Activated gamma-delta T cell treated with Interleukin-2 at 50 U/mL for 16 hours (primary cell): ENCODE measurements at places on chromosomes 7 and 10.

- DNase-seq = no peak
These were observed 174.0 kb downstream of the CELF2 start for GRCh38 chr10:11191678-11192077.

DNA sequence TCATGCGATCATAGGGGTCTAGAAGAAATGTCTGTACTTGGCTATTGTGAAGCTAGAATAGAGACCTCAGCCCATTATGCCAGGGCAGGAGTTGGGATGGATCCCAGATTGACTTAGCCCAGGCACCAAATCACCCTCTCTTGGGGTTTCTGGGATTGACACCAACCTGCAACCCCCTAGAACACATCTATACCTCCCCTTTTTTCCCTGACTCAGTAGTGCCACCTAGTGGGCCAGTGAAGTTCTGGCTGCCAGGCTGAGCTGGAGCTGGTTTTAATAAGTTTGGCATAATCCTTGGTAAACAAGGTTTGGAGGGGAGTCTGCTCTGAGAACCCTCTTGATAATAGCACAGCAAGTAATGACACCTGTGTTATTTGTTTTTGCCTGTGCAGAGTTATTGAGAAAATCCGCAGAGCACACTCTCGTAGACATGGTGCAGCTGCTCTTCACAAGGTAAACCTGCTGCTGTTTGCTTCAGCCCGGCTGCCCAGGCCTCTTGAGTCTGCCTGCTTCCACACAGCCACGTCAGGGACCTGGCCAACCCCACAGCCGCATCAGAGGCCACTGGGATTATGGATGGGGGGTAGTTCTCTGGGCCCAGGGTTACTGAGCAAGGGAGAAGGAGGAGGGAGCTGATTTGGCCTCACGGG, 43.3 kb upstream of the NFKB2 start:
- DNase-seq = peak; percentile 70

DNA sequence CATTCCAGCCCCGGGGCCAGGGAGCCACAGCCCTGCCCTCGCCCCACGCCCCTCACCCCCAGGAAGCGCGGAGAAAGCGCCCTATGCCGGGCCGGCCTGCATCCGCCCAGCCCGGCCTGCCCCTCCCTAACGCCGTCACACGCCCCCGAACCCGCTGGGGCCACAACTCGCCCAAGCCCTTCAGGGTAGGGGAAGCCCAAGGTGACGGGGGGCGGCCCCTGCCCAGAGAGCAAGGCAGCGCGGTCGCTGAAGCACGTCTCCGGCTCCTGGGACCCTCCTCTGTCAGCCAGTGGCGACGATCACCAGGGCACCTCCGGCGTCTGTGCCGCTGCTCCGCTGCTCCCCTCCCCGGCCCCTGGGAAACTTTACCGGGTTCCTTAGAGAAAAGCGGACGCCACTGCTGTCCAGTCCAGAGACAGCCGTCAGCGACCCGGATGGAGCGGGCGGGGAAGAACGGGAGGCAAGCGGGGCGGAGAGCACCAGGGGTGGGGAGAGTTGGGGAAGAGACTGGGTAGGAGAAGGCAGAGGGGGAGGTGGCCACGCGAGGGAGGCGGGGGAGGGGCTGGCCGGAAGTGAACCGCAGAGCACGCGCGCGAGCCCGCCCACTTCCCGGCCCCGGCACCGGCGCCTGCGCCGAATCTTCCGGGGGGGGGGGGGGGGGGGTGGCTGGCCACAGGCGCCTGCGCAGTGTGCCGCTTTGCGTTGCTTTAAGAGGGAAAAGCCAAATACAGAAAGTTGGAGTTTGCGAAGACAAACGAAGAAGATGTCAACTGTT, at the start of gene HERC4:
Gene HERC4, minus strand, starts transcription at position 509 of the 775 bp plus-strand sequence. CDS start 2,175 bp downstream, outside the sequence.
- peak; percentile 89 for DNase-seq

DNA sequence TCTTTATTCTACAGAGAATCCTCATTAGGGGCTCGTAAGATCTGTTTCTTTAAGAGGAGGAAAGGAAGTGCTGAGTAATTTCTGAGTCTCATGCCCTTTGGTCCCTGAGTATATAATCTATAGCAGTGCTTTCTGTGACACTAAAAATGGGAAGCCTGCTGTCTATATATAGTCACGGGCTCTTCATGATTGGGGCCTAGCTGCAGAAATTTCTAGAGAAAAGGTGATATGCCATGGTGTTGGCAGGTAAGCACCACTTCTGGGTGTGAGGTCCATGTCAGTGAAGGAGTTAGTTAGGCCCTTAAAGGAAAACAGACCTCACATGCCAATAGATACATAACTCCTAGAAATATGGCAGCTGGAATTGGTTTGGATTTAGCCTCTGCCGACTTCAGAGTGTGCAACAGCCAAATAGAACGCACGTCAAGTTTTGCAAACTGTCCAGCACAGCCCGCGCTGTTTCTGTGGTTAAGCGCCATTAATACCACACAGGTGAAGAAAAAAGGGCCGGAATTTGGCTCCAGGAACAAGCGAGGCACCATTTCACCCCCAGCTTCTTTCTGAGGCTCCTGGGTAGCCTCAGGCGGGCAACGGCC, 123.2 kb downstream of the TACC2 start:
- no peak for DNase-seq

DNA sequence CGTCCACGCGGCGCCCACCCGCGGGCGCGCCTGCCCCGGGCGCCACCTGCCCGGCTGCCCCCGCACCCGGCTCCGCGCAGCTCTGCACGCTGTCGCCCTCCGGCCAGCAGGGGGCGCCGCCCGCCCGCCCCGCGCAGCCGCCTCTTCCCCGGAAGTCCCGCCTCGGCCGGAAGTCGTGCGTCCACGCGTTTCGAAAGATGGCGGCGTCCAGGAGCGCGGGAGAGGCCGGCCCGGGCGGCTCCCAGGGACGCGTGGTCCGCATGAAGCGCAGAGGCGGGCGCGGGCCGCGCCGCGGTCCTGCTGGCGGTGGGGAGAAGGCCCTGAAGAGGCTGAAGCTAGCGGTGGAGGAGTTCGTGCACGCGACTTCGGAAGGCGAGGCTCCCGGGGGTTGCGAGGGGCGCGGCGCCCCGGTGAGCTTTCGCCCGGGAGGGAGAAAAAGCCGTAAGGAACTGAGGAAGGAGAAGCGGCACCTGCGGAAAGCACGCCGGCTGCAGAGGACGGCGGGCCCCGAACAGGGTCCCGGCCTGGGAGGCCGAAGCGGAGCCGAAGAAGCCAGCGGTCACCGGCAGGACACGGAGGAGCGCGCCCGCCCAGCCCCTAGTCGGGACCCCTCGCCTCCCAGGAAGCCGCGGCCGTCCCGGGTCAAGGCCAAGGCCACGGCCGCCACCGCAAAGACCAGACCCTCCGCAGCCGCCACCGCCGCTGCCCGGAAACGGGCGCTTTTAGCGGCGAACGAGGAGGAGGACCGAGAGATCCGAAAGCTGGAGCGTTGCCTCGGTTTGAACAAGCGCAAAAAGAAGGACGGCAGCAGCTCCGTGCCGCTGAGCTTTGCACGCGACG, at the start of gene NOM1:
Gene NOM1, plus strand, starts transcription at position 172 of the 840 bp plus-strand sequence. Its CDS starts 26 bp downstream, at position 198.
- peak; percentile 89 for DNase-seq

GRCh38 chr7:87359366-87359765, 13.9 kb downstream of the CROT start:
- no peak for DNase-seq

DNA sequence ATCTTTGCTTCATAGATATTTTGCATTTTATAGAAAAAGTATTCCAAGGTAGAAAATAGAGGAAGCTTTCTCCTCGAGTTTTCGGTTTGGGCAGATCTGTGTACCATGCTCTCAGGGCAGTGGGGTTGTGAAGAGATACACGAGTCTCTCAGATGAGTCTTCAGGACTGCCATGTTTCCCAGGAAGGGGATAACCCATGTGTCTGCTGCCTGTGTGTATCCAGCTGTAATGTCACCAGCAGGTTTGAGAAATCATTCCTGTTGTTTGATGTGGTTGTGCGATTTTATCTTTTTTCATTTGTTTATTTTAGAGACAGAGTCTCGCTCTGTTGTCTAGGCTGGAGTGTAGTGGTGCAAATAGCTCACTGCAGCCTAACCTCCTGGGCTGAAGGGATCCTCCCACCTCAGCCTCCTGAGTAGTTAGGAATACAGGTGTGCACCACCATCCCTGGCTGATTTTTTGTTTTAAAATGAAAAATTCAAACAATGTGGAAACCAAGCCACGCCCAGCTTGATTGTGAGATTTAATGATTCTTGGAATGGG, 48.9 kb downstream of the SNX10 start:
- DNase-seq = no peak
